ENCODE measurements at places on chromosomes 2 and 18.

GRCh38 chr2:55590810-55591440 lies 26.5 kb downstream of the PPP4R3B start:
- no peak for DNase-seq

DNA sequence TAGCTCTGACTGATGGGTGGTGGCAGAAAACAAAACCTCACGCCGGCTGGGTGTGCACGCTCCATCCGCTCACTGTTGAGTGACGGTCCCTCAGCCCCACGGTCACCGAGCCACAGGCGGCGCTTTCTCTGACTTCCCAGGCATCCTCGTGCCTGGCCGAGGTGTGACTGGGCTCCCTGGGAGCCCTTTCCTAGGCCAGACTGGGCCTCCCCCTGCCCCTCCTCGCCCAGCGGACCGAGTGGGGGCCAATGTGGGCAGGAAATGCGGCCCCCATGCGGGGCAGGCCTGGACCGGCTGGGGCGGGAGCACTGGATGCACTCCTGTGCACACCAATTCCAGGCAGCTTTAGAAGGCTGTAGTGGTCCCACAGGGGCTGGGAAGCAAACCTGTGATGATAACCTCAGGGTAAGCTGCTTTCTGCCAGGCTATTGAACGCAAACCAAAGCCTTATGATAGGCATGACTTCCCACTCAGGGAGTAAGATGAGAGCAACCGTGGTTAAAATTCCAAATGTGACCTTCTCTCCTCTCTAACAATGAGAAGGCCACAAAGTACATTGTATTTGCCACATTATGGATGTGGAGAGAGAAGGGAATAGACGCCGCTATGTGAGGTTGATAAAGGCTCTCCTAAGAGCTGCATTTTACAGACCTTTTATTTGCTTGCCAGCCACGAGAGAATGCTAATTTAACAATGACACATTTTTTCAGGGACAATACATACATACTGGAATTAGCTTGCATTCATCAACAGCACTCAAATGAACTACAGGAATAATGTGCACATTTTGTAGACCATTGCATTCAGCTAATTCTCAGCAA lies 83.9 kb upstream of the PGAP1 start:
- no peak for DNase-seq

- no peak for DNase-seq
These were observed 130.7 kb upstream of the MAP3K20 start for GRCh38 chr2:172944794-172945509.

- DNase-seq = no peak
These were observed 16.5 kb downstream of the TMEM178A start for GRCh38 chr2:39682066-39682692.

DNA sequence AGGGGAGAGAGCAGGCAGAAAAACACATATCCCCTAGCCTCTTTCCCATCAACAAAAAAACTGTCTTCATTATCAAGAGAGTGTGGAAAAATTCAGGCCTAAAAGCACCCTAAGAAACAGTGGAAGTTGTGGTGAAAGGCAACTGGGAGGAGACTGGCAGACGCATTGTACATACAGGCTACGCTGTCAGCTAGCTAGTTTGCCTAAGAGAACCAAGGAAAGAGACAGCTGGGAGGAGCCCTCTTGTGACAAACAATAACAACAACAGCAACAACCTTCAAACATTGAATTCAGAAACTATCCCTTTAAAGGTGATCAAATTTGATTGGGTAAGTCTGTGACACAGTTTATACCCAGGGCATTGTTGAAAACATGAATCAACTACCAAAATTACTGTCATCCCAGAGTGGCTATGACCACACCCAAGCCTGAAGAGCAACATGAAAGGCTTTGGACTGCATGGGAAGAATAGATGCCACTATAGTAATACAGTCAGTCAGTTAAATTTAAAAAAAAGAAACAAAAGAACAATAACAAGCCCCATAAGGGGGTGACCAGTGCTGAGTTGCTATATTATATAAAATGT lies 88.9 kb upstream of the CRIM1 start:
- no peak for DNase-seq

- DNase-seq = no peak
These were observed 63.1 kb downstream of the MARCO start for GRCh38 chr2:119005051-119005450.
